ENCODE measurements at places on chromosomes 2 and 18.

DNA sequence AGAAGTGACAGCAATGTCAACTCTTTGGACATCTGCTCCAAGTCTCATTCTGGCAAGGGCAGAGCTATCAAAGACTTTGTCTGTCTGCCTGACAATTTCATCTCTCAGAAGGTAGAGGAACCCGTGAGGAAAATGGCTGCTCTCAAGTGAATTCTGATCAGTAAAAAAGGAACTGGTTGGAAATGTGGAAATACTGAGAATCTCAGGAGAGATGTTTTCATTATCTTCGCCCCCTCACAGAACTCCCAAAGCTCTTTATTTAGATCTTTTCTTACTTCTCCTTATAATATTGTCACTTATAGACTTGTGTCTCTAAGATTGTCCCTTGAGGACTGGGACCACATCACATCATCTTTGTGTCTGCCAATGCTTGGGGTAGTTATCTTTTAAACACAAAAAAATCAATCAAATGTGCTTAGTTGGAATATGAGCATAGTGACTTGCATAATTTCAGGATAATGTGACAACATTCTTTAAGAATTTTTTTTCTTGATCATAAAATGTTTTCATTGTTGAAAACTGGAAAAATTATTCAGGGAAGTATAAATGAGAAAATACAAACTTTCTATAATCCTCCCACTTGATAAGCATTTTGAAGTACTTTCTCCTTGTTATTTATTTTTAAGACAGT is 68.2 kb upstream of the ITGB6 start:
- no peak for DNase-seq

GRCh38 chr2:65710779-65711295 is 278.4 kb upstream of the SPRED2 start:
- DNase-seq, result no peak

GRCh38 chr2:152499896-152500735 is 165.1 kb downstream of the FMNL2 start:
- no peak for DNase-seq

- no peak for DNase-seq
Measured at GRCh38 chr2:27282892-27283291, 663 bp downstream of the TRIM54 start.

- no peak for DNase-seq
Measured at GRCh38 chr18:76046221-76046620, 448.8 kb downstream of the ZNF516 start.

GRCh38 chr2:233416199-233416598 is 61.9 kb downstream of the DGKD start:
- DNase-seq, result no peak

DNA sequence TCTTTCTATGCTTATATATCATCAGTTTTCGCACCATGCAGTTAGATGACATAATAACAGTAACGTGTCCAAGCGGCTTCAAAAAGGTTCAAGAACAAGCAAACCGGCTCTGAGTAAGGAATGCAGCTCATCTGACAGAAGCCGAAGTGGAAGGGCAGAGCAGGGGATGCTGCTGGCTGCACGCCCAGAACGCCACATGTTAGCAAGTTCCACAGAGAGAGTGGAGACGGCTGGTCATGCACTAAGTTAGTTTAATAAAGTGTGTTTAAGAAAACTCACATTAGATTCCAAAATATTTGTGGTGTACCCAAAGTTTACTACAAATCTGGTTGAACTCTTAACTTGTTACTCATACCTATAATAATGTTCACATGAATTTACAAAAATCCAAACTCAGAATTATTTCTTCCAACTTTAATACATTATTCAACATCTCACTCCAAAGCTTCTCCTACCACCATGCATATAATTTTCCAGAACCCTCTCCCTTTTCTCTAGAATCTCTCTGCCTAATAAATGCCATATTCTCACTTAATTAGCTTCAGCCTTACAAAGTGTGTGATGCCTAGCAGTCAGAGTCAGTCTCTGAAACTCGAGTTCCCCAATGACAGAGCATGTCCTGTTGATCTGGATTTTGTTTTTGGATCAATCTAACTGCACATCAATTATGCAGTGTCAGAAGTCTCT is 170.0 kb downstream of the DNAH7 start:
- no peak for DNase-seq

DNA sequence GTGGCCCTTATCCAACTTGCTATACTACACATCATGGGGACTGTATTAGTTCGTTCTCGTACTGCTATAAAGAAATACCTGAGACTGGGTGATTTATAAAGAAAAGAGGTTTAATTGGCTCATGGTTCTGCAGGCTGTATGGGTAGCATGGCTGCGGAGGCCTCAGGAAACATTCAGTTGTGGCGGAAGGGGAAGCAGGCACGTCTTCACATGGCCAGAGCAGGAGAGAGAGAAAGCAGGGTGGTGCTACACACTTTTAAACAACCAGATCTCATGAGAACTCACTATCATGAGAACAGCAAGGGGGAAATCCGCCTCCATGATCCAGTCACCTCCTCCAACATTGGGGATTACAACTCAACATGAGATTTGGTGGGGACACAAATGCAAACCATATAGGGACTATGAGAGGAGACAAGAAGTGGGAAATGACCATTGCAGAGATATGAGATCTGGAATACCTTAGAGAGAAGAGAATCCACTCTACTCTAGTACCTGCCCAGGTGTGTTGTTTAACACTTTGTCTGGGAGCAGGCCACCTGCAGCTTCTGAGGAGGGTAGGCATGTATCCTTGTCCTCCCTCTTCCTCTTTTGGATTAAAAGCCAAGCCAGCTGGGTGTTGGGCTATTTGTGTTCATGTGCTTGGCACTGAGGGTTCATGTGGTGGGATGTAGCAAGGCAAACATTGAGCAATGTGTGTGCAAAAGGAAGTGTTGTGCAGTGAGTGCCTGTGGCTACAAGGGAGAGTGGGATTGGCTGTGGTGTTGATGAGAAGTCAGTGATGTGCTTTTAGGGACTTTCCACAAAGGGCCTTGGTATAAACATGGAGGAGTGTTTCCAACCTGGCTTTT is 22.8 kb downstream of the TTLL4 start:
- no peak for DNase-seq
